Peyer's patch (tissue), 4 donors: ENCODE measurements at places on chromosomes 2 and 18. TPM values are rescaled to one million over a fixed set of nuclear protein-coding genes. Genes with fewer than 3 reads are reported as not detected.

DNA sequence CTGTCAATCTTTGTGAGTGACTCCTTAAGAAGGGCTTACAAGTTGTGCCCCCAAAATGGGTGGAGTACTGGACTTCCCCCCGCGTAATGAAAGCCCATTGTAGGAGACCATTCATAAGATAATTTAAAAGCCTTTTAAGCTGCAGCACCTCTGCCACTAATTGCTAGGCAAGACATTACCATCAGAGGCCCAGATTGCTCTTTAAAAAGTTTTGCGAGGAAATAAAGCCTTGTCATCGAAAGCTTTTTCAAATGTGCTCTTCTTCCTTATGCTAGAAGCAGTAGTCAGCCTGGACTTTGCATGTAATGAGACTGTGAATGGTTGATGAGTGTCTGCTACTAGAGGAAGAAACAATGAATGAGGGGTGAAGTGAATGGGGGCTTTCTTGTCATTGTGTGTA, 345.3 kb upstream of the CDH2 start:
- H3K36me3 ChIP-seq = no peaks in the 10 kb centered on the region
- no peaks in the 10 kb centered on the region for H3K4me1 ChIP-seq
- no peak overlapping the region for H3K27ac ChIP-seq

GRCh38 chr18:47075098-47075883, 39.9 kb upstream of the ELOA2 start:
- H3K36me3 ChIP-seq = no peaks in the 10 kb centered on the region
- no peak overlapping the region for H3K27ac ChIP-seq
- no peak overlapping the region for H3K4me3 ChIP-seq
- no peaks in the 10 kb centered on the region for H3K27me3 ChIP-seq
- no peaks in the 10 kb centered on the region for H3K4me1 ChIP-seq

ACMSD gene
- 1.2 TPM for total RNA-seq

THSD7B gene
- total RNA-seq = not detected

CCDC74B gene
- 2.1 TPM for total RNA-seq

TRPM8 gene
- total RNA-seq = not detected

- no peak for DNase-seq
- H3K4me3 ChIP-seq = no peak overlapping the region
- H3K36me3 ChIP-seq = no peaks in the 10 kb centered on the region
- no peaks in the 10 kb centered on the region for H3K4me1 ChIP-seq
- no peaks in the 10 kb centered on the region for H3K27me3 ChIP-seq
These were observed 214.3 kb downstream of the MYCN start for GRCh38 chr2:16154501-16155280.

DNA sequence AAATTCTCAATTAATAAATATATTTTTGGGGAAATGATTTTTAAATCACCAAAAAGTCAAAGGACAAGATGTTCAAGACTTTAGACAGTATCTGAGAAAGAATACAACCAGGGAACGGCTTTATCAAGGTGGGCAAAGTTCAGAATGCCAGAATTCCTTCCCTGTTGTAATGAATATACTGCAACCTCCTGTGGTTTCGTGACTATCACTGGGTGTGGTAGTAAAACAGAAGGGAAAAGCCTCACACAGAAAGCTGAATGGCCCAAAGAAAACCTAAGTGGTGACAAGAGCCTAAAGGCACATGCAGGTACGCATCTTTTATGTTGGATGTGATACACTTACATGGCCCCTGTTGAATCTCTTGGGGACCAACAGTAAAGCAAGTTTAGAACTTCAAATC, 37.1 kb downstream of the MBD2 start:
- H3K27ac ChIP-seq = no peak overlapping the region
- H3K4me3 ChIP-seq = no peak overlapping the region
- no peaks in the 10 kb centered on the region for H3K4me1 ChIP-seq
- H3K27me3 ChIP-seq = no peaks in the 10 kb centered on the region

MYL12B gene
- total RNA-seq = 511 TPM

DNA sequence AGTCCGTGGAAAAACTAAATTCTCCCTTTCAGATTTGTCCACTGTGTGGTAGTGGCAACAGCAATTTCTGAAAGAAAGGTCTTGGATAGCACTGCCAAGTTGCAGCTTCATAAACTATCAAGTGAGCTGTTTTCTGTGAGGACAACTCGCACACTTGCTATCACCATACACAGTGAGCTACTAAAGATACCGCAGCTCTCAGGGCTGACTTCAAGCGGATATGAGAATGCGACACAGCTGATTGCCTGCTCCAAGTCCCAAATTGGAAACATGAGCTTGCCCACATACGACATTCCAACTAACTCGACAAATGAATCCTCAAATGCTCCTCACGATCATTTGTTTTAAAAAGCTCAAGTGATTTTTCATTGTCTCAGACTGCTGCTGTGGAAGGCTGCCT, 46.2 kb downstream of the E2F6 start:
- no peaks in the 10 kb centered on the region for H3K4me1 ChIP-seq
- no peak overlapping the region for H3K27ac ChIP-seq
- H3K36me3 ChIP-seq = no peaks in the 10 kb centered on the region
- no peak for DNase-seq
- H3K4me3 ChIP-seq = no peak overlapping the region
- H3K27me3 ChIP-seq = no peaks in the 10 kb centered on the region

DNA sequence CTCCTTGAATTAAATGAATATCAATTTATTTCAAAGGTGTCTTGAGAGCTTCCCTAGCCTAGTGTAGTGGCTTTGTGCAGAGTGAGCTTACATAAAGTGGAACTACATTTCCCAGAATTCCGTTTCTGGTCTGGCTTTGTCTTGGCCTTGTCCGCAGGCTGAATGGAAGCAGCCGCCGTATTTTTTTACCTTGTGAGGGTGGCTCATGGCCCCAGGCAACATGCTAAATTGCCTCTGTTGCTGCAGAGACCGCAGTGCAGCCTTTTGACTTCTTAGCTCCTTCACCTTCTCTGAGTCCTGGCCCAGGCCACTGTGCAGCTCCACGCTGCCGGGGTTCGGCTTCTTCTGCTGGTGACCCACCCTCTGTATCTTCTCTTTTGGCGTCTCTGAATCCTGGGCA, 114.8 kb upstream of the SLC38A11 start:
- DNase-seq = no peak
- no peaks in the 10 kb centered on the region for H3K36me3 ChIP-seq
- no peak overlapping the region for H3K4me3 ChIP-seq
- no peaks in the 10 kb centered on the region for H3K4me1 ChIP-seq
- no peak overlapping the region for H3K27ac ChIP-seq
- no peaks in the 10 kb centered on the region for H3K27me3 ChIP-seq

DNA sequence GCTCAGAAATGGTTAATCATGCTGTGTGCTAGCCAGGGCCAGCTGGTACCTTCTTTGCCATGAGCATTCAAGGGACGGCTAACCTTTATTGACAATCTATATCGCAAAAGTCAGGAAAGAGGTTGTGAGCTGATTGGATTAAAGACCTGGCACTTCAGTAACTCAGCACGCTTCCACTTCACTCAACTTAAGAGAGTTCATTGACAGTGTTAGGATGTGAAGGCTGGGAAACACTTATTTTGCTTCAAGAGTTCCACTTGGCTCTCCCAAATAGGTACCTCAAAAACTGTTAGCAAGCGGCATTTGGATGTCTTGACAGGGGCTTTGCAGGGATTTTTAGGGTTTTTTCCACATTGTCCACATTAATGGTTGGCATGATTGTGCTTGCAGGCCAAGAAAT, 25.1 kb upstream of the TXNDC2 start:
- DNase-seq = no peak
- H3K27me3 ChIP-seq = no peaks in the 10 kb centered on the region
- H3K27ac ChIP-seq = no peak overlapping the region
- no peaks in the 10 kb centered on the region for H3K4me1 ChIP-seq

DNA sequence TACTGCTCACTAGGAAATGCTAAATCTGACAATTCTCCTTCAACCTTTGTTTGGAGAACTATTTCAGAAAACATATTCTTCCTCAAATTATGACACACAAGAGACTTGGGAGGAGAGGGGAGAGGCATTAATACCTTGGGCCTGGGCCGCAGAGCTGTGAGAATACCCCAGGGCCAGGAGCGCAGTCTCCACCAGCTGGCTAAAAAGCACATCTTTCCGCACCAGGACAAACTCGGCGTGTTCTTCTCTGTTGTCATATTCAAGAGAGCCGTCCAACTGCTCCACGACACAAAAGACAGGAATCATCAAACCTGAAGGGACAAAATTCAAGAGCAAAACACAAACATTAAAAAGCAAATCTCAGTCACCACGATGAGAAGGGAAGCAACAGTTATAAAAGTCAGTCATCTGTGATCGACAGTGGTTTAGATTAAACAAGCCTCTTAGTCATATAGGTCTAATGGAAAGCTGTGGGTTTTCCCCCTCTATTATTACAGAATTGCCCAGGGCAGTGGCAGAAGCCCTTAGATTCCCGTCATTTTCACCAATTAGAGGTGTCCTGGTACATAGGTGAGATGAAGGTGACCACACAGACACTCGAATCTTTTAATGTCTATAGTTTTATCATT, 24.4 kb downstream of the SATB2 start:
- no peak for DNase-seq
- no peaks in the 10 kb centered on the region for H3K27me3 ChIP-seq
- H3K4me1 ChIP-seq = no peaks in the 10 kb centered on the region
- no peak overlapping the region for H3K4me3 ChIP-seq
- no peak overlapping the region for H3K27ac ChIP-seq

CFAP65 gene
- 1.5 TPM for total RNA-seq

DNA sequence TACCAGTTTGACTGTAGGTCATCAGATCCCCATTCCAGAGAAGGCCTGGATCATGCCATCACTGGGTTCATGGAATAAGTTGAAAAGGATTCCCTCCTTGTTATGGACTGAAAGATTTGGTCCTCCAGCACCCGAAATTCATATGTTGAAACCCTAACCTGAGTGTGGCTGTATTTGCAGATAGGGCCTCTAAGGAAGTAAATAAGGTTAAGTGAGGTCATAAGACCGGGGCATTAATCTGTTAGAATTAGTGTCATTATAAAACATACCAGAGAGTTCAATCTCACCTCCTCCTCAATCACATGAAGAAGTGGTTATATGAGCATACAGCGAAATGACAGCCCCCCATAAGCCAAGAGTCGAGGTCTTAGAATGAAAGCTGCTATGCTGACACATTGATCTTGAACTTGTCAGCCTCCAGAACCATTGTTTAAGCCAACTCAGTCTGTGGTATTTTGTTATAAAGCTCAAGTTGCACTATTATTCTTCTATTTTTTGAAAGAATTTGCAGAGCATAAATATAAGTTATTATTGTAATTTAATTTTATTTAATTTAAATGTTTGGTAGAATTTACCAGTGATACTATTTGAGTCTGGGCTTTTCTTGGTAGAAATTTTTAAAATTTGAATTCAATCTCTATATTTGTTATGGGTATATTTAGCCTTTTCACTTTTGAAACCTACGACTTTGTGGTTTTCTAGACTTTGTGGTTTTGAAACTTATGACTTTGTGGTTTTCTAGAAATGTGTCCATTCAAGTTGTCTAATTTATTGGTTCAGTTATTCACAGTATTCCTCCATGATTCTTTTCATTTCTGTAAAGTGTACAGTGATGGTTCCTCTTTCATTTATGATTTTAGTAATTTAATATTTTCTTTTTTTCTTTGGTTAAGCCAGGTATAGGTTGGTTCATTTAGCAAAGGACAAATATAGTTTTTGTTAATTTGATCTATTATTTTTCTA, 1206.7 kb upstream of the CDH2 start:
- H3K36me3 ChIP-seq = no peaks in the 10 kb centered on the region
- no peaks in the 10 kb centered on the region for H3K4me1 ChIP-seq
- DNase-seq = no peak
- no peaks in the 10 kb centered on the region for H3K27me3 ChIP-seq
- no peak overlapping the region for H3K4me3 ChIP-seq

- DNase-seq = no peak
- no peaks in the 10 kb centered on the region for H3K27me3 ChIP-seq
- no peaks in the 10 kb centered on the region for H3K4me1 ChIP-seq
- H3K36me3 ChIP-seq = no peaks in the 10 kb centered on the region
- H3K27ac ChIP-seq = no peak overlapping the region
- H3K4me3 ChIP-seq = no peak overlapping the region
These were observed 108.8 kb downstream of the FMNL2 start for GRCh38 chr2:152443771-152444170.

DNA sequence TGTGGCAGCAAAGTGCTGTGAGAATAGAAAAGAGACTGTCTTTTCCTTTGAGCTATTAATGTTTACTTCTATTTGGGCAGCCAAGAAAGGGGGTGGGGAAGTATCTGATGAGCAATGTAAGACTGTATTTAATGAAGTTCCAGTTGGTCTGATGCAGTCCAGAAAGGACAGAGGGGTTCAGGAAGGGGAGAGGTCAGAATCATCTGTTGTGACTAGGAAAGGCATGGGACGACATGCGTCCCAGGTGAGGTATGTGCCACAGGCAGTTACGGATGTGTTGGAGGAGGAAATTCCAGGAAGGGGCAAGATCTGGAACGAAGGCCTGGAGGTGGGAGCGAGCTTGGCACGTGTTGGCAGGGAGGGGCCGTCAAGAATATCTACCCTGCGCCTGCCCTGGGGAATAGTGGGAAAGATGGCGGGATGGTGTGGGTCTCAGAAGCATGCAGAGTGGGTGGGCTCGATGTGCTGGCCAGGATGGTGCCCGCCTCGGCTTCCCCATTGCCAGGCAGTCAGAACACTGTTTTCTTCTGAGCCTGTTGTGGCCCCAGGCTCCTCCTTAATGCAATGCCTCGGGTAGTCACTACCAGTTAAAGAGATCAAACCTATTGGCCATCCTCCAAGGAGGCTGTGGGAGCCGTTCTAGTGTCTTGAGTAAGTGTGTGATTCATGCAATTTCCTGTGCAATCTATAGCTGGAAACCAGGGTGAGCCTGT, 57.8 kb upstream of the TXNDC2 start:
- H3K36me3 ChIP-seq = no peaks in the 10 kb centered on the region
- no peaks in the 10 kb centered on the region for H3K27me3 ChIP-seq
- H3K27ac ChIP-seq = no peak overlapping the region
- H3K4me1 ChIP-seq = peaks cover 3% of the 10 kb centered on the region

SAG gene
- not detected for total RNA-seq

DNA sequence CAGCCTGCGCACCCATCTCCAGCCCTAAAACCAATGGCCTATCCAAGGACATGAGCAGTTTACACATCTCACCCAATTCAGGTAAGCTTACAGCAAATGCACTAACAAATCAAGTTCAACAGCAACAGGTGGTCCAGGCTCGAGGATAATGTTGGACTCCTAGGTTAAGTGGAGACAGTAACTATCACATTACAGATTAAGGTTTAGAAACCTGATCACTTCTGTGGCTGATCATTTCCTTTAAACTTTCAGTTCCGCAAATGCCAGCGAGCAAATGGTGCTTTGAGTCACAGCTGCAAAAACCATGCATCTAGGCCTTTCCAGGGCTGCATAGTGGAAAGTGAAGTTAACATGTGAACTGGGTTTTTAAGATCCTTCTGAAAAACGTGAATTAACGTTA, 259.4 kb downstream of the GBX2 start:
- DNase-seq = no peak
- no peaks in the 10 kb centered on the region for H3K4me1 ChIP-seq
- H3K27ac ChIP-seq = no peak overlapping the region
- H3K4me3 ChIP-seq = no peak overlapping the region

- no peak for DNase-seq
- H3K27me3 ChIP-seq = no peaks in the 10 kb centered on the region
- no peak overlapping the region for H3K4me3 ChIP-seq
- no peaks in the 10 kb centered on the region for H3K4me1 ChIP-seq
- H3K36me3 ChIP-seq = no peaks in the 10 kb centered on the region
These were observed 8.6 kb upstream of the INPP5D start for GRCh38 chr2:233051241-233052149.
